ENCODE measurements at places on chromosomes 12 and 14.

DNA sequence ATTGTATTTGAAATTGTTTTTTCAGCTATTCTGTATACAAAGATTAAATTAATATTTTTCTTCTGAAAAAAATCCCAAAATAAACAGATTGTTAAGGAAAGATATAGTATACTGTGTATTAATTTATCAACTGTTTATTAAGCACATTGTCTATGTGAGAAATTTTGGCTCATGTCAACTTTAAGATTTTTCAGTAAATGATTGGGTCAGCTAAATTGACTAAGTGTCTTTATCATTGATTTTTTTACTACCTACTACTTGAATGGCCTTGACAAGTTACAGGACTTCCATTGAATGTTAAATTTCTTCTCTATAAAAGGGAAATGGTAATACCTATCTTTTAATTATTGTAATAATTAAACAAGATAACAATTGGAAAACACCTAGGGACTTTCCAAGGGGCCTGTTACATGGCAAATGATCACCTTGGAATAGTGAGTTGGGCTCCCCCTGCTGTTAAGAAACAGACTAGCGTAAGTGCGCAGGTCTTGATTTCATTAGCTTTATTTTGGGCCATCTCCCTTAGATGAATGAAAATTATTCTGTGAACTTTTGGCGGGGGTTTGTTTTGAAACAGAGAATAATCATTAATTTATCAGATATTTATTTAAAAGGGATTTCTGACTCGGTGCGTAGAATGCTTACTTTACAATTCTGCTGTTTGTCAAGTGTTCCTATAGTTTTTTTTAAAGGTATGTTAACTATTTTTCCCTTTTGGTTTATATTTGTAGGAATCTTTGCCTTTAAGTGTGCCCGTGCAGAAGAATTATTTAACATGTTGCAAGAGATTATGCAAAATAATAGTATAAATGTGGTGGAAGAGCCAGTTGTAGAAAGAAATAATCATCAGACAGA is 14.5 kb upstream of the CCT2 start:
- peaks cover 20% of the 10 kb centered on the region for H3K36me3 ChIP-seq
- H3K4me1 ChIP-seq: no peaks in the 10 kb centered on the region
- no peaks in the 10 kb centered on the region for H3K27me3 ChIP-seq
- H3K4me3 ChIP-seq: no peak overlapping the region
- H3K27ac ChIP-seq: no peak overlapping the region

DNA sequence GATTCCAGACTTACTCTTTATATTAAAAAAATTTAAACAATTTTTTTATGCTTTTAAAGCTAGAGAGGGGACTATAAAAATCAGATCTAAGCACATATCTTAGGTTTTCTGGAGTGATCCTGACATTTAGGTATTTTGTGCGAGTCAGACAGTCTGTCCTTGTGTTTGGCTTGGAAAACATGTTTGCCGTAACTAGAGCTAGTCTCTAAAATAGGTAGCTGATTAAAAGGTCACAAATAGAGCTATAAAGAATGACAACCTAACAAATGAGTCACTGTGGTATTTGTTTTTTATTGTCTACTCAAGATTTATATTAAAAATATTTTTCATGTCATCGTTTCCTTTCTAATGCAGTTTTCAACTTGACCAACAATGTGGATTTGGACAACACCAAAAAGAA is 73.4 kb downstream of the MNAT1 start:
- no peak overlapping the region for H3K4me3 ChIP-seq
- no peak for DNase-seq
- H3K4me1 ChIP-seq: peaks cover 5% of the 10 kb centered on the region
- H3K27me3 ChIP-seq: no peaks in the 10 kb centered on the region
- H3K36me3 ChIP-seq: peaks cover 5% of the 10 kb centered on the region
- H3K27ac ChIP-seq: no peak overlapping the region

DNA sequence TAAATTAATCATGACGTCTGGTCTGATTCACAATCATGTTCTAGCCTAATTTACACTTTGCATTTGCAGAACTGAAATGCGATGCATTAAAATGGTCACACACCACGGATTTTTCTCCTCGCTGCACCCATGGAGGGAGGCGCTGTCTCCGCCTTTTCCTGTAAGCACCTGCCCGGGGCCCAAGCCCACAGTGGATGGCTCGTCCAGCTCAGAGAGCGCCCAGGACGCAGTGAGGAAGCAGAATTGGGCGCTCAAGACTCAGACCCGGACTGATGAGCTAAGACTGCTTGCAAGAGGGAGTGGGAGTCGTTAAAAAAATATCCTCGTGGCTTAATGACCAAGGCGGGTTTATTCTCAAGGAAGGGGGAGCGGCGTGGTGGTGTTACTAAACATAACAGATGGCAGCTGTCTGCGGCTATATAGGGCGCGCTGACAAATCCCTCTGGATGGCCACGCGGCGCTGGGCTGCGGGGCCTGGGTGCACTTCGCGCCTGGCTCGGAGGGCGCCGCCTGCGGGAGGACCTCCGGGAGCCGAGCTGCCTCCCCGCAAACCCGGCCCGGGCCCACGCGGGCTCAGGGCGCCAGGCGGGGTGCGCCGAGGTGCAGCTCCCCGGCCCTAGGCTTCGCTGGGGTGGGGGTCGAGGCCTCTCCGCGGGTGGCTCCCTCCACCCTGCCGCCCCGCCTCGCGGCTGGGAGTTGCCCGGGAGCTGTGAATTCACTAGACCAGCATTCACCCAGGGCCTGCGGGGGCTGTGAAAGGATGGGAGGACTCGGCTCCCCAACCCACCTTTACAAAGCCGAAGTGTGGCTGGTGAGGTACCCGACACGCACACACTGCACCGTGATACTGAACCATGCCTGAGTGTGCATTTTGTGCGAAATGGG is 78.7 kb downstream of the PPM1A start:
- H3K27ac ChIP-seq: no peak overlapping the region
- peaks cover 11% of the 10 kb centered on the region for H3K36me3 ChIP-seq
- DNase-seq: no peak
- peaks cover 57% of the 10 kb centered on the region for H3K27me3 ChIP-seq
- H3K4me1 ChIP-seq: peaks cover 12% of the 10 kb centered on the region
- H3K4me3 ChIP-seq: peak overlapping the region; percentile 78

DNA sequence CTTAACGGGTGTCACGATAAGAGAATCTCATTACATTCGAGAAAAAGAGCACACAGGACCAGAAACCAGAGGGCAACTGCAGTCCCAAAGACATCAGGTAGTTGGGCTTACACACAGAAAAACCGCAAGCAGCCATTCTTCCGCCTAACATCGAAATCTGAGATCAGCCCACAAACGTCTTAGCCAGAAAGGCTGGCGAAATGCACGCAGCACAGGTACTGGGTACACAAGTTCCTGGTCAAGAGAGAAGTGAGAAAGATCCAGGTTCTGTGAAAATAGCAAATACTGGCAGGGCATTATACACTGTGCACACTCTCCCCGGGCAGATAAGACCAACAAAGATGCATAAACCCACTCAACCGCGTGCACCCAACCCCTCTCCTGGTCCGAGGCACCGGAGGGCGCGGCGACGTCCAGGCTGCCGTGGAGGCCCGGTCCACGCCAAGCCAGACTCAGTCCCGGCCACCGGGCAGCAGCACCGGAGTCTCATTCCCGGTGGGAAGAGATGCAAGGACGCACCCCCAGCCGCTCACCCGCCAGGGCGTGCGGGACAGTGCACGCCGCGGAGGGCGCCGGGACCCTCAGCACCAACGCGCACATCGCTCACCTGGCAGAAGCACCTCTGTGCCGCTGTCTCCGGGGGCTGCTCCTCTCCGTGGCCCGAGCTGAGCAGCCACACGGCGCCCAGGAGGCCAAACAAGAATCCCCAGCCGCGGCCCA is 437 bp downstream of the ERO1A start:
- H3K27ac ChIP-seq: peak overlapping the region; percentile 92
- peak; percentile 26 for DNase-seq
- no peaks in the 10 kb centered on the region for H3K27me3 ChIP-seq
- H3K36me3 ChIP-seq: peaks cover 8% of the 10 kb centered on the region
- peak overlapping the region; percentile 96 for H3K4me3 ChIP-seq

DNA sequence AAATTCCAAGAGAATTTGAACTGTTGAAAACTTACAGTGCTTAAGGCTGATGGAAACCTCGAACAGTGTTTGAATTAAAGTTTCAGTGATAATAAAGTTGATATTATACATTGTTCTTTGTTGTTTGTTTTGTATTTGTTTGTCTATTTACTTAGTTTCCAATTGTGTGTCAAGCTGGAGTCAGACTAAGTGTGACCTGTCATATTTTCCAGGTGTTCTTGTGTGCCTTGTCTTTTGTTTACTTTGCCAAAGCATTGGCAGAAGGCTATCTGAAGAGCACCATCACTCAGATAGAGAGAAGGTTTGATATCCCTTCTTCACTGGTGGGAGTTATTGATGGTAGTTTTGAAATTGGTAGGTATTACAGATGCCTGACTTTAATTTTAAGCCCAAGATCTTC is 6.0 kb downstream of the SLCO1C1 start:
- no peaks in the 10 kb centered on the region for H3K4me1 ChIP-seq
- DNase-seq: no peak
- no peaks in the 10 kb centered on the region for H3K27me3 ChIP-seq

Data from central memory CD8-positive, alpha-beta T cell (primary cell).